ENCODE measurements at places on chromosomes 7 and 10. TPM values are rescaled to one million over a fixed set of nuclear protein-coding genes. Genes with fewer than 3 reads are reported as not detected.

ZNF488 gene
- 4.9 TPM for polyA plus RNA-seq

SLF2 gene
- polyA plus RNA-seq = 36.9 TPM

ADCYAP1R1 gene
- 0.93 TPM for polyA plus RNA-seq

HACD1 gene
- polyA plus RNA-seq = 15.4 TPM

OPN4 gene
- not detected for polyA plus RNA-seq

PILRA gene
- 6.6 TPM for polyA plus RNA-seq

C10orf67 gene
- 2.0 TPM for polyA plus RNA-seq

- no peak for DNase-seq
Measured at GRCh38 chr10:100621360-100622205, 85.8 kb downstream of the HIF1AN start.

- DNase-seq = no peak
Measured at GRCh38 chr10:105387971-105388370, 746.9 kb downstream of the SORCS3 start.

DNA sequence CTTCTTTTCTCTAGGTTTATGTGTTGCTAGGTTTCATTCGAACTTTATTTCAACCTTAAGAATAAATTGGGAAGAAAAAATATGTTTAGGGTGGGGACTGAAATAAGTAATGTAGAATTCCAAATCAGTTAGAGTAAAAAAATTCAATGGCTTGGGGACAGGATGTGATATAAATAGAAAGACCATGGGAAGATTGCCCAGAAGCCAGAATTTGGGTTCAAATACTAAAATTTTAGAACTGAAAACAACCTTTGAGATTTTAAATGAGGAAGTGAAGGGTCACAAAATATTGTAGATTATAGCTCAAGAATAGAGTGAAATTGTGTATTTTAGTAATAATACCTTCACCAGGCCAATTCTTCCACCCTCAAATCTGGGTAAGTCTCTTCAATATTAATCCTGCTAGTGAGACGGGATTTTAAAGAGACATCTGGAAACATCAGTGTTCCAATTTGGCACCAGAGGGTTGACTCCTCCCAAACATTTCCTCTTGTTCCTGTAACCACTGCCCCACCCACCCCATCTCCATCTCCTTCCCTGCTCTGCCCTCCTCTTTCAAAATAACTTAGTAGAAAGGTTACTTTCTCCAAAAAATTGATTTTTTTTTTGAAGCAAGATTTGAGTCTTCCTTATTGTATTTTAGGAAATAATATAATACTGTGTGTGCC is 51.3 kb upstream of the FAM3C start:
- no peak for DNase-seq

DNA sequence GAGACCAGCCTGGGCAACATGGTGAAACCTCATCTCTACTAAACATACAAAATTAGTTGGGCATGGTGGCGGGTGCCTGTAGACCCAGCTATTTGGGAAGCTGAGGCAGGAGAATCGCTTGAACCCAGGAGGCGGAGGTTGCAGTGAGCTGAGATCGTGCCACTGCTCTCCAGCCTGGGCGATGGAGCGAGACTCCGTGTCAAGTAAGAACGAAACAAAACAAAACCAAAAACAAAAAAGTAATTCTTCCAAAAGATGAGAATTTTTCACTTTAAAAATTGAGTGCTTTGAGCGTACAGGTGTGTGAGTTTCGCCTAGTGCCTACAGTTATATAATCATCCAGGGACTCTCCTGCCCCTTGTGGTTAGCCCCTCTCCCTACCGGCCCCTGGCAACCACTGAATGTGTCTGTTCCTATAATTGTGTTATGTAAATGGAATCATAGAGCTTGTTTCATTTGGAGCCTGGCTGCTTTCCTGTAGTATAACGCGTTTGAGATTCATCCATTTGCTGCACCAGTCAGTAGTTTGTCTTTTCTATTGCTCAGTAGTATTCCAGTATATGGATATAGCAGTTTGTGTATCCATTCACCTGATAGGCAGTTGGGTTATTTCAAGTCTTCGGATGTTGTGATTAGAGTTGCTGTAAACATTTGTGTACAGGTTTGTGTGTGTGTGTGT is 80.0 kb downstream of the RBM33 start:
- no peak for DNase-seq

- no peak for DNase-seq
Measured at GRCh38 chr10:126235979-126236851, 152.1 kb downstream of the ADAM12 start.

DNA sequence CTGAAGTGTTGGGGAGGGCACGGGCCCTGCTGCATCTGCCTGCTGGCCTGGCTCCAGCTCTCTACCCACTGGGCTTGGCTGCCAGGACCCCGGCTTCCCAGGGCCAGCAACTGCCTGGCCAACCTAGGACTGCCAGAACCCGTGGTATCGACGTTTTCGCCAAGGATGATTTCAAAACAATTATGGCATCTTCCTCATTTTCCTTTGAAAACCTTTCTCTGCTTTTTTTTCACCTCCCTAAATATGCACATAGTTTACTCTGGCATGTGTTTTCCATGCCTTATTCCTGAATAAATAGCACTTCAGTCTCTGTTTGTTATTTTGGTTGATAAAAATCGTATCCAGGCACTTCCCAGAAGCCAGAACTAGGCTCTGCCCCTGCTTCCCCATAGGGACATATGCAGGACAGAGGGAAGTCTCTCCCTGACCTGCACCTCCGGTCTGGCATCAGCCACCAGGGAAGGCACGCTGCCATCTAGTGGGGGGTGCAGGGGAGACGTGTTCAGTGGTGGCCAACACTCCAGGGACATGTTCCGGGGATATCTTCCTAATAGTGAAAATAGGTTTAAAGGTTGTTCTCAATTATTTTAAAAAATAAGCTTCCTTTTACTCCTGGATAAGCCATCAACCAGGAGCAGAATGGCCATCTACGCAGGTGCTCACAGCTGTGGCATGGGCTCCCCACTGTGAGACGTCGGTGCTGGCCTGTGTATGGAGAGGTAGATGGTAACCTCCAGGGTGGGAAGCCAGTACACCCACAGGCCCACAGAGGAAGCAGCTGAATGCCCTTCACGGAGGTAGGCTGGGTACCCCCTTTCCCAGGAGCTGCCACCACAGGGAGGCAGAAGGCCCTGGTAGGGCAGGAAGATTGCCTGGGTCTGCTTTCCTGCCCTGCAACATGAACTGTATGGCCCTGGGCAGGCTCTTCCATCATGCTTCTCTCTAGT is 30.7 kb upstream of the ANTXRL start:
- DNase-seq = peak; percentile 27

DNA sequence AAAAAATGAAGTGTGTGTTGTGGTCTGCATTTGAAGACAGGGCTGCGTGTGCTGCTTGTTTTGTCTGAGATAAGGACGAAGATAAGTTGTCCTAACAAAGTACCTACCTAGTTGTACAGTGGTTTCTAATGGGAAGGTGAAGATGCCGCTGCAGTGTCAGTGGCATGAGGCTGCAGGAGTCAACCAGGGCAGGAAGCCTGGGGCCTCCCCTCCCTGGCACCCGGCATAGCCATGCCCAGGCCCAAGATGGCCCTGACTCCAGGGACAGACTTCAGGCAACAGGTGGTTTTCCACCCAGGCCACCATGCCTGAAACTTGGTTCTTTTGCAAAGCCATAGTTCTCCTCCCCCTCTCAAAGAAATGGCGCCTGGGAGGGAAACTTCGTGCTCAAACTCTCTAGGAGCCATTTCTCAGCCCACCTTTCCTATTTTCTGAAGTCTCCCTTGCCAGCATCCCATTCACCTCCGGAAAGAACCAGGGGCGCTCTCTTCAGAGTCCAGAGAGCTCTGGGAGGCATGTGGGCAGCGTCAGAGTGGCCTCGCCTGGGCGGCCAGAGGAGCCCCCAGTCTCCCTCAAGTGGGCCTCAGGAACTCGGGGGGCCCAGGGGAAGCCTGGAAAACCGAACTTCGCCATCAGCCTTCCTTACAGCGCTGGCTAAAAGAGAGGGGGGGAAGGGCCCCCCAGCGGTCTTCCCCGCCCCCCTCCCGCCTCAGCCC is 2.1 kb upstream of the KAT6B start:
- DNase-seq = no peak

- no peak for DNase-seq
Measured at GRCh38 chr10:109987452-109988211, 20.2 kb upstream of the ADD3 start.

DNA sequence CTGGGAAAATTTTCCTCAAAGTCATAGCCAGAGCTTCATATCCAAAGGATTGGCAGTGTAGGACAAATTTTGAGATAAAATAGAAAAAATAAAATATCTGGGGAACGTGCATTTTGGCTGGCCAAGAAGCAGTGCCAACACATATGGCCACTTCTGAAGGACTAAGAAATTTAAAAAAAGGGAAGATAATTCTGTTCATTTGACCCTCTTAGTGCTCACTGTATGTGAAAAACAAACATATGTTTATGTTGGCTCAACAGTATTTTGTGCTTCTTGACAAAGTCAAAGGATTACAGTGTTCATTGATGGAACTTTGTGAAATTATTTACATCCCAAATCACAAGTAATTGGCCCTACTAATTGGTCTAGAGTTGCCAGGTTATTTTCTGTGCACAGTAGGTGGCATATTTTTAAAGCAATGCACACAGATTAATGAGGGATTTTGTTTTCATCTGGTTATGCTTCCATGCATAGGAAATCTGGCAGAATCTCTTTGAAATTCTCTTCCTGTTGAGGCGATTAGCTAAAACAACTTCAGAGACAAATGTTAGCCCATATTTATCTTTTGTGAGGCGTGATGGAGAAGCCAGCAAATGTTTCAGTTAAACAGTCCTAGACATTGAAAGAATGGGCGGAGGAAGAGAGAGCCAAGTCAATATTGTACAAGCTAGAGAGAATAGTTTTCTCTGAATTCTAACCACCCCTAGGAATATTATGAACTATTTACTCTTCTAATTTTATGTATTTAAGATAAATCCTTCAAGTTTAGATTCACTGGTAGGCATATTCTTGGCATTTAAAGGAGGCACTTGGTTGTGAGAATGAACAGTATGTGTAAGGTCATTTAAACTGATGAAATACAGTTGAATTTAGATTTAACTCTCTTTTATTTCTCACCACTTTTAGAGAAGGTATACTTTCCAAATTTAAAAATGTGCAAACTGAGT is 237.7 kb upstream of the MBL2 start:
- DNase-seq = no peak

DNA sequence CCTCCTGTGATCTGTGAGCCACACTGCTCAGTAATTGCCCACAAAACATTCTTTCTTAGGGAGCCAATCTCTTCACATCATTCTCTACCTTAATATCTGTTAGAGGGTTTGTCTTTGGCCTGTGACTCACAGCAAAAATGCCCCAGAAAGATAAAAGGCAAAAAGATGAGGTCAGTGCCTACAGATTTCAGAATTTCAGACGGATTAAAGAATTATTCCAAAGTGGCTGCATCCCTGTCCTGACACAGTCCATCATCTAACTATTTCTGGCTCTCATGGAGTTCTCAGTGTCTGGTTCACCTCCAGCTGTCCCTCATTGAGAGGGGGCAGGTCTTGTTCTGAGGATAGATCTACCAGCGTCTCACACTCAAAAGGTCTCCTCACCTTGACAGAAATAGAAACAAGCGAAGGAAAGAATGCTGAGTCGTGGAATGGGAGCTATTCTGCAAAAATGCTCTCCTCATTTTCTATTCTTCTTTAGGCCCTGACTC is 138.5 kb upstream of the AOAH start:
- DNase-seq = no peak

DNA sequence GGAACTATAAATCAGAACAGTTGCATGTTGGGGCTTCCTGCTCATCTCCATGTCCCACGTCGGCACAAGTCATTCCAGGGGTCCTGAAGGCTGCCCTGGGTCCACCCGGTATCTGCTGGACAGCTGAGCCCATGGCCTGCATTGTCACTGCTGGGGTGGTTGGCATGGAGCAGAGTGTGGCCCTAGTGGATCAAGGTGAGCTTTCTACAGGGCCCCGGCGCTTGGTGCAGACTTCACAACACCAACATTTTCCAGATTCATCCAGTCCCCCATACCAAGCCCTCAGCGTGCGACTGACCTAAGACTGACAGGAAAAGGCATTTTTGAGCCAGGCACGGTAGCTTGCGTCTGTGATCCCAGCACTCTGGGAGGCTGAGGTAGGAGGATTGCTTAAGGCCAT is 175.5 kb upstream of the LYZL2 start:
- DNase-seq = no peak

Measured in renal cortex interstitium (tissue), 15 donors.